ENCODE measurements at places on chromosomes 16 and 17. TPM values are rescaled to one million over a fixed set of nuclear protein-coding genes. Genes with fewer than 3 reads are reported as not detected.
A peak's percentile ranks its signal among the peaks of the same experiment; 100 is the strongest.

Gene ACSM3
- total RNA-seq, result 2.2 TPM

Gene HOXB5
- total RNA-seq, result 1.4 TPM

Gene HOXB8
- total RNA-seq, result 1.0 TPM

Gene ZNF48
- 6.2 TPM for total RNA-seq

Gene RGS11
- total RNA-seq, result 35.2 TPM

Gene ZNF287
- 5.5 TPM for total RNA-seq

DNA sequence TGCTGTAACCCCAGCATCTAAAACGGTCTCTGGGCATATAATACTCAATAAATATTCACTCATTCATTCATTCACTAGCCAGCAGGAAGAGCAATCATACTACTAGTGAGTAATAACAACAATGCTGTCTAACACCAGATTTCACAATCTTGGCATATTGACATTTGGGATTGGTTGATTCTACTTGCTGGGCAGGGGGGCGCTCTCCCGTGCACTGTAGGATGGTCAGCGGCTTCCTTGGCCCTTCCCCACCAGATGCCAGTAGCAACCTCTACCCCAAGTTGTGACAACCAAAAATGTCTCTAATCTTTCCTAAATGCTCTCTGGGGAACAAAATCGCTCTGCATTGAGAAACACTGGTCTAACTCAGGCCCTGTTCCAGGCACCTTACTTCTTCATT, 20.7 kb downstream of the WFDC1 start:
- no peaks in the 10 kb centered on the region for H3K4me1 ChIP-seq
- H3K27me3 ChIP-seq, result no peaks in the 10 kb centered on the region
- DNase-seq, result no peak

- peak; percentile 61 for DNase-seq
- H3K27ac ChIP-seq, result peak overlapping the region; percentile 49
- no peaks in the 10 kb centered on the region for H3K27me3 ChIP-seq
- H3K36me3 ChIP-seq, result peaks cover 4% of the 10 kb centered on the region
Observed at GRCh38 chr17:48052956-48053757, 5.0 kb downstream of the NFE2L1 start.

DNA sequence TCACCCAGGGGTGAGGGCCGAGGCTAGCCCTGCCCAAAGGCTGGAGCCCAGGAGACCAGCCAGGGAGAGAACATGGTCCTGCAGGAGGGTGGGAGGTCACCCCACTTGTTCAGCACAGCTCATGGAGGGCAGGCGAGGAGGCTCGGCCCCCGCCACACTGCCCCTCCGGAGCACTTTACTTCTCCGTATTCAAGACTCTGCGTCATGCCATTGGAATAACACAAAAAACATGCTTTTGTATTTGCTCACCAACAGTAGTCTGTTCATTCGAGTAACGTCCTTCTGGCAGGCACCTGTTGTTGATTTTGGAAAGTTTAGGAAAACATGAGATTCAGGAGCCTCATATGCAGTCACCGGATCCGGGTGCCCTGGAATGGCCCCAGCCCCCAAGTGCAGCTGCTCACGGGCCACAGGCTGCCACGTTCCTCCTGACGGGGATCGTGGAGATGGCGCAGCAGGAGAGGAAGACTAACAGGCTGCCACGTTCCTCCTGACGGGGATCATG, 81.1 kb upstream of the DNAH17 start:
- no peak for DNase-seq
- no peaks in the 10 kb centered on the region for H3K27me3 ChIP-seq
- H3K27ac ChIP-seq, result no peak overlapping the region
- H3K4me3 ChIP-seq, result no peak overlapping the region

- H3K4me1 ChIP-seq, result peaks cover 4% of the 10 kb centered on the region
- no peak overlapping the region for H3K4me3 ChIP-seq
- peak overlapping the region; percentile 72 for H3K27ac ChIP-seq
- peaks cover 16% of the 10 kb centered on the region for H3K36me3 ChIP-seq
Observed at GRCh38 chr16:11836650-11837244, 14.6 kb downstream of the RSL1D1 start.

- H3K36me3 ChIP-seq, result no peaks in the 10 kb centered on the region
- no peak overlapping the region for H3K4me3 ChIP-seq
- H3K27ac ChIP-seq, result no peak overlapping the region
- H3K4me1 ChIP-seq, result no peaks in the 10 kb centered on the region
- H3K27me3 ChIP-seq, result no peaks in the 10 kb centered on the region
Observed at GRCh38 chr17:21164216-21164615, 37.5 kb downstream of the DHRS7B start.

DNA sequence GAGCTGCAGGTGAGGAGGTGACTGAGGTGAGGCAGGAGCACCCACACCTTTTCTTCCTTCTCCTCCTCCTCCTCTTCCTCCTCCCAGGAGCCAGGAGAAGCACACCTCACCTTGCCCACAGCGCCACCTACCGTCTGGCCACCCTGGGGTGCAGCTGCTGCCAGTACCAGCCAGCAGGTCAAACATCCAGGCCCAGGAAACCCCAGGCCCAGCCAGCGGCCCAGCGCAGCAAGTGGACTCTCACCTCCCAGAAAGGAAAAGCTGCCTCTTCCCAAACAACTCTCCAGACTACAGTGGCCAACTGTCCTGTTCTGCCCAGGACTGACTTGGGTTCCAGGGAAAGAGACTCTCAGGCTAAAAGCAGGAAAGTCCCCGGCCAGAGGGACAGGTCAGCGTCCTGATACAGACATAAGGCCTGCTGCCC, 22.7 kb downstream of the PEMT start:
- H3K27ac ChIP-seq, result no peak overlapping the region
- no peaks in the 10 kb centered on the region for H3K36me3 ChIP-seq
- no peak overlapping the region for H3K4me3 ChIP-seq
- H3K4me1 ChIP-seq, result no peaks in the 10 kb centered on the region
- no peaks in the 10 kb centered on the region for H3K27me3 ChIP-seq

- H3K4me3 ChIP-seq, result no peak overlapping the region
- DNase-seq, result no peak
- H3K4me1 ChIP-seq, result no peaks in the 10 kb centered on the region
- H3K27me3 ChIP-seq, result no peaks in the 10 kb centered on the region
- no peak overlapping the region for H3K27ac ChIP-seq
Observed at GRCh38 chr16:73202161-73202729, 154.3 kb upstream of the ZFHX3 start.

DNA sequence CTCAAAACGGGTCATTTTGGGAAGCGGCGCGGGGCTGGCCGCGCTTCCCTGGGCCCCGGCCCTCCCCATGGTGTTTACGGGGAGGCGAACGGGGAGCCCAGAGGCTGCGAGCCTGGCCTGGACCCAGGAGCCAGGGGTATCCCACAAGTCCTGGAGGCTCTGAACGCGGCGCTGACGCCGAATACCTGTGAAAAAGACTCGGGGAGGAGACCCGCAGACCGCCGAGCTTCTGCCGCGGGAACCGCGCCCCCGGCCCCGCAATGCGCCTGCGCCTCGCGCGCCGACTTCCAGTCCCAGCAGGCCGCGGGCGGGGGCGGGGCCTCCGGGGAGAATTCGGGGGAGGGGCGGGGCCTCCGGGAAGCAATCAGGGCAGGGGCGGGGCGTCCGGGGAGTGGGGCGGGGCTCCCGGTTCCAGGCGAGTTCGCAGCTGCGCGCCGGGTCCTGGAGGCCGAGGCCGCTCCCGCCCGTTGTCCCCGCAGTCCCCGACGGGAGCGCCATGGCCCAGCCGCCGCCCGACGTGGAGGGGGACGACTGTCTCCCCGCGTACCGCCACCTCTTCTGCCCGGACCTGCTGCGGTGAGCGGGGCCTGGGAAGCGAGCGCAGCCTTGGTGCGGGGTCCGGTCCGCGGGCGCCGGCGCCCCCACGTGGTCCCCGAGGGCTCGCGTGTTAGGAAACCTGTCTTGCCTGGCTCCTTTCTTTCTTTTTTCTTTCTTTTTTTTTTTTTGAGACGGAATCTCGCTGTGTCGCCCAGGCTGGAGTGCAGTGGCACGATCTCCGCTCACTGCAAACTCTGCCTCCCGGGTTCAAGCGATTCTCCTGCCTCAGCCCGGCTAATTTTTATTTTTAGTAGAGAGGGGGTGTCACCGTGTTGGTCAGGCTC, at the start of gene DECR2:
Gene DECR2, plus strand, starts transcription at position 418 of the 881 bp plus-strand sequence. Its CDS starts 79 bp downstream, at position 497.
- no peaks in the 10 kb centered on the region for H3K36me3 ChIP-seq
- DNase-seq, result peak; percentile 97
- H3K4me1 ChIP-seq, result no peaks in the 10 kb centered on the region
- H3K27ac ChIP-seq, result no peak within 1 kb of the TSS
- peak within 1 kb of the TSS; percentile 15 for H3K4me3 ChIP-seq

DNA sequence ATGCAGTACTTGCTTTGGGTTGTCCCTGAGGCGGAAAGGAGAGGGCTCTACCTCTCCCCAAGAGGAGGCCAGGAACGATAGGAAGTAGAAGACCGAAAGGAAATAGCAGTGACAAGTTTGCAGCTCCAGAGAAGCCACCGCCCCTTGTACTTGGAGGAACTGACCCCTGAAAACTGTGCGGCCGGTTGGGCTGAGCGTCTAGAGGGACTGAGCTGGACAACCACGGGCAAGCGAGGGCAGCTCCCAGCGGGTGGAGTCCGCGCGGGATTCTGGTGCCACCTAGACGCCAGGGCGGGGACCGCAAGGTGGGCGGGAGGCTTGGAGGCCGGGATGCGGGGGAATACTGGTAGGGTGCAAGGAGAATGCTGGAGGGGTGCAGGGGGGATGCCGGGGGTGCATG, 1.3 kb upstream of the SLC6A4 start:
- no peak overlapping the region for H3K4me3 ChIP-seq
- DNase-seq, result peak; percentile 85
- no peaks in the 10 kb centered on the region for H3K36me3 ChIP-seq
- no peak overlapping the region for H3K27ac ChIP-seq

GRCh38 chr16:10606607-10607006, 26.2 kb upstream of the EMP2 start:
- H3K27ac ChIP-seq, result no peak overlapping the region
- no peaks in the 10 kb centered on the region for H3K27me3 ChIP-seq
- no peak overlapping the region for H3K4me3 ChIP-seq
- DNase-seq, result no peak

DNA sequence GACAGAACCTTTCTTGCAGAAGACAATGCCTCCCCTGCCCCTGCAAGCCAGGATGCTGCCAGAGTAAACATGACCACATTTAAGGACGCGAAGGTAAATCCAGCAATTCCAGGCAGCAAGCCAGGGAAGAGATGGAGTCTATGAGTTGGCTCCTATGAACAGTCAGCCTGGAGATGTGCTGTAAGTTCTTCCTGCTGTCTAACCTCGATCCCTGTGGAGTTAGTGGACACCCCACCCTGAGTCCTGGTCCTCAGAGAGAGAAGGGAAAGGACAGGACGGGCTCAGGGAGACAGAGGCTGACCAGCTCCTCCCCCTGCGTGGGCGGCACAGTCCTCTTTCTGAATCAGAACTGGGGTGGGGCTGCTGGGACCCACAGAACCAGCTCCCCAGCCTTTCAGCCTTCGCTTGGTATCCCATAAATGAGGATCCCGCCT, 24.9 kb downstream of the CDC42EP4 start:
- no peak overlapping the region for H3K4me3 ChIP-seq
- no peaks in the 10 kb centered on the region for H3K4me1 ChIP-seq

- no peaks in the 10 kb centered on the region for H3K36me3 ChIP-seq
- no peak overlapping the region for H3K4me3 ChIP-seq
- no peaks in the 10 kb centered on the region for H3K4me1 ChIP-seq
Observed at GRCh38 chr17:28130472-28130871, 88.0 kb downstream of the NLK start.

DNA sequence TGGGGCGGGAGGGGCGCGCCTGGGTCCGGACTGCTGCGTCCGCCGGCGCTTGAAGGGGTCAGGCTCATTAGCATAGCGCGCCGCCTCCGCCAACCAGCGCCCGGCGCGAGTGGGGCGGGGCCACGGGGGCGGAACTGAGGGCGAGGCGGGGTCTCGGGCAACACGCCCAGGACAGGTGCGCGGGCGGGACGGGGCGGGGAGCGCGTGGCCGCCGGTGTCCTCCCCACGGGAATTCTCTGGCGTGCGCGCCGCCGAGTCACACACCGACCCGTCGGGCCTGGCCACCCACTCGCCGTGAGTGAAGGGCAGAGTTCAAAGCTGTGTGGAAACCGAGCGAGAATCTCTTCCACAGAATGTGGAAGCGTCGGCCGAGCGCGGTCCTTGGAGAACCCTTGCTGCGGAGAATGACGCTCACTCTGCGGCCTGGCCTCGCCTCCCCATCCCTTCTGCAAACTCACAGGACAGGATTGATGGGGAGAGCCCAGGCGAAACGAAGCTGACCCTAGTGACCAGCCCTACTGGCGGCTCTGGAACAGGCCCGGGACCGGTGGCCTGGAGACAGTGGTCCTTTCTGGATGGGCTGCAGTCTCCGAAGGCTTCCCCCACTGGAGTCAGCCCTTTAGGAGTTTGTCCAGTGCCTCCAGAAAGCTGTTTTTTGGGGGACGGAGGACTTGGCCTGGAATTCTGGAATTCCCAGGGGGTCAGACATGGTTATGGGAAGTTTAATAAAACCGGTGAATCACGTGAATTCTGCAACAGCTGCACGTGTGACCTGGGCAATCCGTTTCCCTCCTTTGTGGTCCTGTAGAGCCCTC, at the start of gene SNAI3:
Gene SNAI3, minus strand, starts transcription at position 69 of the 815 bp plus-strand sequence. CDS start 101 bp downstream, outside the sequence.
- H3K4me3 ChIP-seq, result no peak within 1 kb of the TSS
- H3K27me3 ChIP-seq, result no peaks in the 10 kb centered on the region
- peak; percentile 88 for DNase-seq
- H3K27ac ChIP-seq, result no peak within 1 kb of the TSS

DNA sequence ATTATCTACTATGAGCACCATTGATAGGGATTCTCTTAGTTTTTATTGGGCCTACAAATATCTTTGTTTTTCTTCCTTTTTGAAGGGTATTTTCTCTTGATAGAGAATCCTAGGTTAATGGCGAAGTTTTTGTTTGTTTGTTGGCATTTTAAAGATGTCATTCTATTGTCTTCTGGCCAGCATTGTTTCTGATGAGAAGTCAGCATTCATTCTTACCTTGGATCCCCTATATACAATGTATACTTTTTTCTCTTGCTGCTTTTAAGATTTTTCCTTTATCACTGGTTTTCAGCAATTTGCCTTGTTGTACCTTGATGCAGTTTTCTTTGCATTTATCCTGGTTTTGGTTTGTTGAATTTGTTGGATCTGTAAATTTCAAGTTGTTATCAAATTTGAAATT, 130.1 kb downstream of the TOX3 start:
- no peaks in the 10 kb centered on the region for H3K27me3 ChIP-seq
- H3K4me1 ChIP-seq, result no peaks in the 10 kb centered on the region
- H3K4me3 ChIP-seq, result no peak overlapping the region
- DNase-seq, result no peak
- H3K36me3 ChIP-seq, result no peaks in the 10 kb centered on the region

GRCh38 chr17:78913115-78913514, 10.1 kb upstream of the CEP295NL start:
- no peaks in the 10 kb centered on the region for H3K36me3 ChIP-seq
- no peaks in the 10 kb centered on the region for H3K27me3 ChIP-seq
- no peaks in the 10 kb centered on the region for H3K4me1 ChIP-seq
- H3K27ac ChIP-seq, result no peak overlapping the region
- H3K4me3 ChIP-seq, result no peak overlapping the region

GRCh38 chr17:42514279-42514678, 21.8 kb upstream of the NAGLU start:
- peak; percentile 59 for DNase-seq
- no peak overlapping the region for H3K4me3 ChIP-seq
- H3K27me3 ChIP-seq, result no peaks in the 10 kb centered on the region
- no peaks in the 10 kb centered on the region for H3K36me3 ChIP-seq
- H3K27ac ChIP-seq, result no peak overlapping the region

GRCh38 chr16:66238696-66239095, 127.8 kb upstream of the CDH5 start:
- no peaks in the 10 kb centered on the region for H3K27me3 ChIP-seq
- H3K4me1 ChIP-seq, result no peaks in the 10 kb centered on the region
- no peak overlapping the region for H3K4me3 ChIP-seq

All from aorta (tissue), 5 donors.